ENCODE measurements at places on chromosomes 5 and 9.
A peak's percentile ranks its signal among the peaks of the same experiment; 100 is the strongest.

DNA sequence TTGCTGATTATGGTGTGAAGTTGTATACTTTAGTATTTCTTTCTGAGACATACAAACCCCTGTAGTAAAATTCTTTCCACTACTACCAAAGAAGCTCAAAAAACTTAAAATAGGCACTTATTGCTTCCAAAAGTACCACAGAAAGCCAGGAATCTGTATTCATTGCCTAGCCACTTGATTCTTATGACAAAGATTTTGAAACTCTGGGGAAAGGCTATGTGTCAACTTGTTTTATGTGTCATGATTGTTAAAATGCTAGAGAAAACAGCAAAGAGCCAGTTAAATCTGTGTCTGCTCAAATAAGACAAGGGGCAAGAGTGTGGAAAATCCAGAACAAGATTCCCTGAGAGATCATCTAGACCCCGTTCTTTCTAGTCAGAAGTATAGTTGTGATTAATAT, 6.0 kb downstream of the KIF2A start:
- DNase-seq: no peak

GRCh38 chr9:20315677-20316076, 306.6 kb downstream of the MLLT3 start:
- DNase-seq: no peak

DNA sequence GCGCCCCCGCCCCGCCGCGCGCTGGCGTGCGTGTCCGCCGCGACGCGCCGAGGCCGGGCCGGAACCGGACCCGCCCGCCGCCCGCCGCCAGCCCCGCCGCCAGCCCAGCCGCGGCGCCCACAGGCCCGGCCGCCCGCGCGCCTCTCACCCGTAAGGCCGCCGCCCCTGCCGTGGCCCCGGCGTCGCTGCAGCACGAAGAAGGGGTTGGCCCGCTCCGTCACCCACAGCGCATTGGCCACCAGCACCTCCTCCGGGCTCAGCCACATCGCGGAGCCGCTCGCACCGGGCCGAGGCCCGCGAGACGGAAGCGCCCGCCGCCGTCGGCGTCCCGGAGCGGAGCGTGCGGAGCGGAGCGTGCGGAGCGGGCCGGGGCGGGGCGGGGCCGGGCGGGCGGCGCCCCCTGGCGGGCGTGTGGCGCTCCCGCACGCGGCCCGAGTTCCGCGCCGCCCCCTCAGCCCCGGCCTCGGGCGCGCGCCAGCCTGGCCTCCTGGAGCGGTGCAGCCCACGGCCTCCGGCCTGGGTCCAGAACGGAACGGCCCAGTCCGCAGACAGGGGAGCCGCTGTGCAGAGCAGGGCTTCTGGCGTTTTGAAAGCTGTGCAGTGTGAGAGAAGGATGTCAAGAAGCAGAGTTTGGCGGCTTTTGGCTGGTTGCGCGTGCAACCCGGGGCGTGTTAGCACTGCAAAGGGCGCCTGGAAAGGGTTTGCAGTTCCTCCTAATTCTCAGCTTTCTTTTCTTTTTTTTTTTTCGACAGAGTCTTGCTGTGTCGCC, at the start of gene TBC1D9B:
Gene TBC1D9B (minus strand): TSS at position 342 of the 769 bp plus-strand sequence. CDS start 76 bp downstream, at position 266.
- no peak for DNase-seq

- DNase-seq: no peak
Measured at GRCh38 chr5:1801967-1802295, 724 bp downstream of the NDUFS6 start.

DNA sequence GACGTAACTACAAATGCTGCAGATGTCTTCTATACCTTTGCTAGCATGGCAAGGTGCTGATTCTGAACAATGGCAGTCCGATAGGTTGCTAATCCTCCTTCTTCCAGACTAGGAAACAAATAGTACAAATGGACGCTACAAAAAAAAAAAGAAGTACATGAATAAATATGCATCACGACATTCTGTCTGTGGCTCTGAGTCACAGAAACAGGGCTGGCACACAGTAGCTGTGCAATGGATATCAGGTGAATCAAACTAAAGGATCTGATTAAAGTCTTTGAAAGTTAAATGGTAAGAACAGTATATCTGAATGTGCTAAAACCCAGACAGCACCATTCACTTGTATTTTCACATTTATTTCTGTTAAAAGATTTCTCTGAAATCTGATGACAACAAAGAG, 96.2 kb downstream of the DROSHA start:
- no peak for DNase-seq

DNA sequence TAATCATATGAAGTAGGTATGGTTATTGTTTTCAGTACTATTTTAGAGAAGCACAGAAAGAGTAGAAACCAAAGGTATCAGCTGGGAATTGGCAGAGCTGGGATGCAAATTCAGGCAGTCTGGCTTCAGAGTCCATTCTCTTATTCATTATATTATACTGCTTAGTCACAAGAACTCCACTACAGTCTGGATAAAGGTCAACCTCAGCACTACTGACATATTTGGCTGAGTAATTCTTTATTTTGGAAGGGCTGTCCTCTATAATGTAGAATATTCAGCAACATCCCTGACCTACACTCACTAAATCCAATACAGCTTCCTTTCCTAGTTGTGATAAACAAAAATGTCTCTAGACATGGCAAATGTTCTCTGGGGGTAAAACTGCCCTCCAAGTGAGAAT, 37.6 kb downstream of the PTGER4 start:
- DNase-seq: no peak

DNA sequence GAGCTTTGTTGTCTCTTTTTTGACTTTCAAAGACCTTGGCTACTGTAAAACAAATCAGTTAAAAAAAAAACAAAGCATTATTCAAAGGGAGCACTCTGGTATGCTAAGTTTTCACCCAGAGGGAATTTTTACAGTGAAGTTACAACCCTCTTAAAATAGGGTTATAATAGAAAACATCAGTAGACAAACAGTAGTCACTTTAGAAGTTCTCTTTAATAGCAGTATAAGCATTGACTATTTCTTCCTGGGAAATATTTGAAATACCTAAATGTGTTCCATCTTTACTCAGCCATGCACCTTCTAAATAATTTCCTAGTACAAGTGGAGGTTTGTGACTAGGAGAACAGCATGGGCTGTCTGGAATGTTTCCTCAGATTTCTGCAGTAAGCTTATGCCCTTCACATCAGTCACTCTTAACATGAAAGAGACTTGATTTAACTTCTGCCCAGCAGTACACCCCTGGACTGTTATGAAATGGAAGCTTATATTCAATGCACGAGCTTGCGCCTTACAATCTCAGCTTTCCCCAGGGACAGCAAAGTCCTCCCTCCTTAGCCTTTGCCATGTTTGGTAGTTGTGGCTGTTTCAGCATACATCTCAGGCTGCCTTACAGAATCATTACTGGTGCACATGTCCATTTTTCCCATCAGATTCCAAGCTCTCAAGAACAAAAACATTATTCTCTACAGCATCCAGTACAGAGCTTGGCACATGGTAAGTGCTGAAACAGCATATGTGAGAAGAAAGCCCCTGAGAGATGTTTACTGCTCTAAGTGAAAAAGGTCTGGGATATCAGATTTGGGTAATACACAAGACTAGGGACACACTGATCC, 191.5 kb downstream of the ZNF608 start:
- DNase-seq: no peak

GRCh38 chr5:68646144-68646543, 430.6 kb downstream of the PIK3R1 start:
- DNase-seq: peak; percentile 54

DNA sequence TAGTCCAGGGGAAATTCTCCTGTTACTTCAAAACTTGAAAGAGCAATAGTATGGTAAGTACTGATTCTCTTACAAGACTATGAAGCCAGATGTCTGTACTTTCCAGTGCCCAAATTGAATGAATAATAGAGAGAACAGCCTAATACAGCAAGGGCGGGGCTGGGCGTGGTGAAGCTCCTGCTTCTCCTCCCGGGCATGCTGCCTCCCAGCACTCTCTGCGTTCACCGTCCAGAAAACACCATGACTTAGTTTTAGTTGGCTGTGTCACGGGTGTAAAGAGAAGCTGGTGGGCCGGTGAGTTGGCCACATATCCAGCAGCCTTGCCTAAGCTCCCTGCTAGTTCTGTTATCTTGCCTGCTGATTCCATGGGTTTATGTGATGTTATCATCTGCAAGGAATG, 40.7 kb upstream of the ADAMTS2 start:
- DNase-seq: no peak

DNA sequence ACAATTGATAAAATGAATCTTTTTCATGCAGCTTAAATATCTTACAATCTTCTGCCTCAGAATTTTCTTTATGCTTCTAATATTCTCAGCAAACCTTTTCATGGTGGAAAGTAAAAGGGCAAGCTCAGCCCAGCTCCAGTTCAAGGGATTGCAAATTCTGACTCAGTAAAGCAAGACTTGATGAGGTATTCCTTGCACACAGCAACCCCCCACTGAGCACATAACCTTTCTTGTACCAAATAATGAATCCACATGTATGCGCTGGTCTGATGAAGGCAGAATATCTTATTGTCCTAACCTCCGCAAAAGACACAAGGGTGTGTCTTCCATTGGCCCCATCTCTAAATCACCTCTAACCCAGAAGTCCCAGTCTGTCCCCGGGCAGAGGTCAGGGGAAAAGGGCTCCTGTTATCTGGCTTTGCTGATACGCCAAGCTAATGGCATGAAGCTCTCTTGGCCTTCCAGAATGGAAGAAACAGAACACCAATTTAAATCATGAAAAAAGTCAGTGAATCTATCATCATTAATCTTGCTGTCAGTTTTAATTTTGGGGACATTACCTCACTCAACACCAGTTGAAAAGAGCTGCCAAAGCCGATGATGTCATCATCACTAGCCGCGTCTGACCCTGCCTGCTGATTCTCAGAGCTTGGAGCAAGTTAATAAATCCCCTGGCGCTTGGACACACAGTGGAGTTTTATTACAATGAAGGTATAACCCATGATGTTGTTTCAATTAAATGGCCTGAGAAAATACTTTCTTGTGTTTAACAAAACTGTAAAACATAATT, 592.5 kb upstream of the CLINT1 start:
- DNase-seq: peak; percentile 34
